ENCODE measurements at places on chromosomes 6 and 20.

GRCh38 chr6:137390334-137390733 is 103.9 kb downstream of the OLIG3 start:
- H3K4me1 ChIP-seq, result peaks cover 26% of the 10 kb centered on the region
- H3K27ac ChIP-seq, result peak overlapping the region; percentile 5
- no peak overlapping the region for H3K4me3 ChIP-seq
- DNase-seq, result no peak
- peaks cover 2% of the 10 kb centered on the region for H3K27me3 ChIP-seq

DNA sequence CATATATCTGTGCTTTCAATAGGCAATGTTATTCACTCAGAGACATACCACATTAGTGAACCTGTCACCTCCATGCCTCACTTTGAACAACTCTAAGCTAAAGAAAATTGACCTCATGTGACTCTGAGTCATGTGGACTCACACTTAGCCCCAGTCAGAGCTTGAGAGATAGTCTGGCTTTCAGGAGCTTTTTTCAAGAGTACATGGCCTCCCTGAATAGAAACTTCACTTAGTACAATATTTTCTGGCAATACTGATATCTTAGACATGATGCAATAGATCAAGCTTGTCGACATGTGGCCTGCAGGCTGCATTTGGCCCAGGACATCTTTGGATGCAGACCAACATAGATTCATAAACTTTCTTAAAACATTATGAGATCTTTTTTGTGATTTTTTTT is 8.5 kb downstream of the SPTLC3 start:
- no peaks in the 10 kb centered on the region for H3K4me1 ChIP-seq
- peaks cover 2% of the 10 kb centered on the region for H3K27me3 ChIP-seq
- no peaks in the 10 kb centered on the region for H3K36me3 ChIP-seq

GRCh38 chr6:38554014-38554413 is 85.7 kb downstream of the BTBD9 start:
- no peaks in the 10 kb centered on the region for H3K36me3 ChIP-seq
- no peak overlapping the region for H3K27ac ChIP-seq
- no peaks in the 10 kb centered on the region for H3K4me1 ChIP-seq
- DNase-seq, result no peak

GRCh38 chr6:5318617-5319272 is 57.4 kb downstream of the FARS2 start:
- DNase-seq, result no peak
- no peaks in the 10 kb centered on the region for H3K4me1 ChIP-seq
- H3K27me3 ChIP-seq, result no peaks in the 10 kb centered on the region
- no peak overlapping the region for H3K4me3 ChIP-seq
- H3K27ac ChIP-seq, result no peak overlapping the region
- peaks cover 4% of the 10 kb centered on the region for H3K36me3 ChIP-seq

DNA sequence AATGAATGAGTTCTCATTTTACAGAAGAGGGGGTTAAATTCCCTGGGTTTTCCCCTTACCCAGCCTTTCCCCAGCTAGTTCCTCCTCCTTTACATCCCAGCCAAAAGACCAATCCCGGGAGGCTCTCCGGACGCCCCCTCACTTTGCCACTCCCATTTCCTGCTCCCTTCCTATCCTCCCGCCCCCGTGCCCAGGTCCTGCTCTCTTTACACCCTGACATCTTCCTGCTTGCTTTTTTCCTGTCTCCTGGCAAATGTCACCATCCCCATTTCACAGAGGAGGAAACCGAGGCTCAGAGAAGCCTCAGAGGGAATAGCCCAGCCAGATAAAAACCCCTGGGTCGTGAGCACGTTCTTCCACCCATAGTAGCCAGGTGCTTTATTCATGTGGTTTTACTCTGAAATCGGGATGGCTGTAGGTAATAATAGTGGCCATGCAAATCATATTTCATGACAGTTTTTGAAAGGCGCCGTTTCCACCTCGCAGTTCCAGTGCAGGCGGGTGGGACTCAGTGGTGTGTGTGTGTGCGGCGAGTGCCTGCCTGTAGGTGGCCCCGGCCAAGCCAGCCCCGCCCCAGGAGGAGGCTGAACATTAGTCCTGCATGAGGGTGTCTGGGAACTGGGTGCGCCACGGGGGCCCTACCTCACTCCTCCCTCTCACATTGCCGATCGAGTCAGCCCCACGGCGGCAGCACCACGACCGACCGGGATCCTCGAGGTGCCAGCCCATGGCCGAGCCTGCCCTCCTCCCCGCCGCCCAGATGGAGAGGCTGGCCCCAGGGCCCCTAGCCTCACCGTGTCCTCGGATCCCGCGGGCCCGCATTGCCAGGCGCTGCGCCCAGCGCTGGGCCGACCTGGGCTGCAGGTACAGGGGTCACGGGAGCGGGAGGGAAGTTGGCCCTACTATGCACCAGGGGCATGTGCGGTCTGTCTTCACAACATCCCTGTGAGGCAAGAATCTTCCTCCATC is at the start of gene ARHGAP40:
TSS of gene ARHGAP40 (plus strand) at position 594 of the 969 bp plus-strand sequence.
- peaks cover 54% of the 10 kb centered on the region for H3K27me3 ChIP-seq
- no peaks in the 10 kb centered on the region for H3K36me3 ChIP-seq
- H3K4me1 ChIP-seq, result peaks cover 7% of the 10 kb centered on the region
- peak within 1 kb of the TSS; percentile 42 for H3K4me3 ChIP-seq
- peak; percentile 25 for DNase-seq

DNA sequence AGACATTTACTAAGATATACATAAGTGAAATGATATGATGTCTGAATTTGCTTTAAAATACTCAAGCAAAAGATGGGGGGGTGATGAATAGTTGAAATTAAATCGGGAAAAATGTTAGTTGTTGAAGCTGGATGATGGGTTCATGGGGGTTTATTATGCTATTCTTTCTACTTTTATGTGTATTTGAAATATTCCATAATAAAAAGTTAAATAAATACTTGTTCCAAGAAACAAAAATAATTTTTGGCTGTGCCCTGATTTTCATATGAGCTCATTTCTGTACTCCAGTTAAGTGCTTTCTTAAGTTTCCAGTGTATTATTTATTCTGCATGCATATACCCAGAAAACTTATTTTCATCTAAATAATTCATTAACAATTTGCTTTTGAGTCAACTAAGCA is 138.6 kb downstream of the AIG1 start:
- peaks cover 8% of the 10 kb centered on the region for H3K36me3 ChIP-seq
- no peak for DNase-seq
- H3K4me3 ChIP-seq, result no peak overlapping the region
- H3K27ac ChIP-seq, result no peak overlapping the region
- H3K4me1 ChIP-seq, result no peaks in the 10 kb centered on the region

GRCh38 chr20:50198180-50198666 is 7.6 kb downstream of the CEBPB start:
- peaks cover 21% of the 10 kb centered on the region for H3K36me3 ChIP-seq
- peaks cover 30% of the 10 kb centered on the region for H3K4me1 ChIP-seq
- H3K4me3 ChIP-seq, result no peak overlapping the region
- H3K27me3 ChIP-seq, result peaks cover 3% of the 10 kb centered on the region

GRCh38 chr6:149246691-149247384 is 70.7 kb upstream of the TAB2 start:
- H3K4me1 ChIP-seq, result peaks cover 37% of the 10 kb centered on the region
- no peak overlapping the region for H3K4me3 ChIP-seq
- no peak for DNase-seq
- no peaks in the 10 kb centered on the region for H3K27me3 ChIP-seq
- H3K36me3 ChIP-seq, result peaks cover 18% of the 10 kb centered on the region

DNA sequence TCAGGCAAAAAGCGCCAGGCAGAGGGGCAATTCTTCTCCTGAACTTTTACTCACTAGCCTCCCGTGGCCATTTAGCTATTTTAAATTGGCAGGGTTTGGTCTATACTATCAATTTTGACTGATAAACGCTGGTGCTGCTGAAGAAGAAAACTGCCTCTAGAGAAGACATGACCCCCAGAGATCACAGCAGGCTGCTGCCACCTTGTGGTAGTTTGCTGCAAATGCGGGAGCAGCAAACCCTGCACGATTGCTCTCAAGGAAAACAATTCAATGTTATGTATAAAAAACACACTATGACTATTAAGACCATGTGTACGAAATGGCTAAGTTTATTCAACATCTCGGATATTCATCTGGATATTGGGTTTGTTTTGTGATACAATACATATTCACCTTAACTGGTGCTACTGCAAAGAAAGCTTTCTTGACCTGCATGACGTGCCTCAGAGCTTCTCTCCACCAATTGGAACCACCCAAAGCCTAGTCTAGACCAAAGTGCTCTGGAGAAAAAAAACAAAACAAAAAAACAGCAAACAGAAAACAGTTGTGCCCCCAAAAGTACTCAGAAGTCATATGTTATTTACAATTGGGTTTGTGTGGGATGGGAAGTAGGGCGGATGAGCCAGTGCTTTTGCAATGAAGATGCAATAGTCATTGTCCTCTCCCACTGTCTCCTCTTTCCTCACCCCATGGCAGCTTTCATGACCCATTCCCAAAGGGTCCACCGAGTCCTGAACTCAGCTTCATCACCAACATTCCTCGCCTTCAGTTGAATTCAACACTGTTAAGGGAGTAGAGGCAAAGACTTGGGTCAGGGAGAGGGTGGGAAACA is 19.6 kb upstream of the IL17F start:
- H3K4me3 ChIP-seq, result no peak overlapping the region
- peaks cover 80% of the 10 kb centered on the region for H3K36me3 ChIP-seq
- peak; percentile 80 for DNase-seq
- H3K27ac ChIP-seq, result no peak overlapping the region

Data from activated CD8-positive, alpha-beta T cell treated with anti-CD3 and anti-CD28 coated beads, Interleukin-2, amount 10 ng/mL, durations not matched to agents 7 days and 5 days (primary cell).